Kidney (tissue), 22 donors: ENCODE measurements at places on chromosomes 13 and 19. TPM values are rescaled to one million over a fixed set of nuclear protein-coding genes. Genes with fewer than 3 reads are reported as not detected.

DNA sequence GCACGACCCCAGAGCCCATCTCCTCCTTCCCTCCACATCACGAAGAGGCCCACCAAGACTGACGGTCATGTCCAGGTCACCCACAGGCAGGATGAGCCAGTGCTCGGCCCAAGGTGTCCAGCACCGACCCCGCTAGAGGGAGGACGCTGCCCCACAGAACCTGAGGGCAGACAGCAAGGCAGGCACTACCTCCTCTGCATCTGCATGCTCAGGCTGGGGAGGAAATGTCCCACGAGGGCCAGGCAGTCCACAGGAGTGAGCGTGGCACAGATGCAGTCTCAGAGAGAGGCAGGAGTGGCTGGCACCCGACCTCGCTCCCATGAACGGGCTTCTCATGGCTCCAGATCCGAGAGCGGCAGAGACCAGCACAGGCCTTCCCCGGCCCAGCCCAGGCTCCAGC lies 133.2 kb downstream of the TUBA3C start:
- DNase-seq: no peak
- no peak overlapping the region for H3K27ac ChIP-seq
- no peak overlapping the region for H3K4me3 ChIP-seq

DNA sequence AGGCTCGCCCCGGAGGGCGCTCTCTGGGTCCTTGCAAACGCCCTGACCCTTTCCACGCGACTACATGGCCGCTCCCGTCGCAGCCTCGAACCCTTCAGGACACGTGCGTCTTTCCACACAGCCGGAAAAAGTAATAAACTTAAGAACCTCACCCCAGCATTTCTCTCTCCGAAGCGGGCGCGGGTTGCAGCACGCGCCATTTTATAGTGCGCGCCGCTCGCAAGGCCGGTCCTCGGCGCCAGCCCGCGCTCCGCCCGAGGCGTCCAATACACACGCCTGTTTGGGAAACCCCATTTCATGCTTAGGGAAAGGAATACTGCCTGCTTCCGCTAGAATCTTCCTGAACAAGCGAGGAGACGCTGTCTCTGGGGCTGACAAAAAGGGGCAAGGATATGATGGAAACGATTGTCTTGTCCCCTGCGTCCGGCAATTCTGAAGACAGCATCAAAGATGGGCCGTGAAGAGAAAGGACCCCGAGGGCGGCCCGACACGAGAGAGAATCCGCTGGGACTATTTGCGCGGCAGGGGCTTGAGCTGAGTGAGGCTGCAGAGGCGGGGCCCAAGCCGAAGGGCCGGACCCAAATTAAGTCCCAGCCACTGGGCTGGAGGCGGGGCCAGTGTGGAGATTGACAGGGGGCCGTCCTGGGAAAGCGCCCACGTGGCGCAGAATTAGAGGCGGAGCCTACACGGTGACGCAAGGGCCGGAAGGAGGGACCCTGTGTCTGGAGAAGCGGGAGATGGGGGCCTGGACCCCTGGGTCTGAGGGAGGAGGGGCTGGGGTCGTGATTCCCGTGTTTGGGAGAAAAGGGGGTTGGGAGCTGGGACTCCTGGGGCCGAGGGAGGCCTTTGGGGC lies 14.4 kb downstream of the ACP4 start:
- peak overlapping the region; percentile 99 for H3K27ac ChIP-seq
- H3K4me3 ChIP-seq: peak overlapping the region; percentile 79
- H3K36me3 ChIP-seq: no peaks in the 10 kb centered on the region
- peak; percentile 99 for DNase-seq
- no peaks in the 10 kb centered on the region for H3K27me3 ChIP-seq

- H3K4me3 ChIP-seq: no peak overlapping the region
- no peak for DNase-seq
- no peaks in the 10 kb centered on the region for H3K4me1 ChIP-seq
- no peaks in the 10 kb centered on the region for H3K27me3 ChIP-seq
- H3K27ac ChIP-seq: no peak overlapping the region
- no peaks in the 10 kb centered on the region for H3K36me3 ChIP-seq
These were observed 35.0 kb upstream of the ADGRE5 start for GRCh38 chr19:14346279-14346678.

DNA sequence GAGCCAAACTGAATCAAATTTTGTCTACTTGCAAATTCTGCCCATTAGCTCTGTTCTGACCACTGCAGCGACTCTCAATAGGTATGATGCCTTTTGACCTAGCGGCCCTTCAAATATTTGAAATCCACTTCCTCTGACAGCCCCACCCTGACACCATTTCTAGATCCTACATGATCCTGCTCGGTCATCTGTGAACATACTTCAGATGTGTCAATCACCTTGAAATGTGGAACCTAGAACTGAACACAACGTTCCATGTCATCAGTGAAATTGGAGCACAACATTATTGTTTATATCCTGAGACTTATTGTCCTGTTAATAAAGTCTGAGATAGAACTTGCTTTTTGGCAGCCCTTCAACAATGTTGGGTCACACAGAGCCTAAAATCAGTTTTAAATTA lies 98.2 kb downstream of the UBL3 start:
- H3K27ac ChIP-seq: no peak overlapping the region
- H3K36me3 ChIP-seq: no peaks in the 10 kb centered on the region
- H3K4me3 ChIP-seq: no peak overlapping the region
- H3K27me3 ChIP-seq: no peaks in the 10 kb centered on the region
- no peaks in the 10 kb centered on the region for H3K4me1 ChIP-seq
- no peak for DNase-seq

- no peak for DNase-seq
- no peak overlapping the region for H3K4me3 ChIP-seq
- no peaks in the 10 kb centered on the region for H3K36me3 ChIP-seq
- H3K27me3 ChIP-seq: no peaks in the 10 kb centered on the region
These were observed 61.3 kb upstream of the POMP start for GRCh38 chr13:28597641-28598040.

GRCh38 chr19:50427997-50428425 lies 4.7 kb upstream of the MYBPC2 start:
- H3K36me3 ChIP-seq: no peaks in the 10 kb centered on the region
- H3K27me3 ChIP-seq: no peaks in the 10 kb centered on the region
- peaks cover 7% of the 10 kb centered on the region for H3K4me1 ChIP-seq
- H3K27ac ChIP-seq: no peak overlapping the region
- peak; percentile 96 for DNase-seq

GRCh38 chr13:45886466-45886865 lies 34.9 kb upstream of the SIAH3 start:
- DNase-seq: no peak
- H3K27me3 ChIP-seq: no peaks in the 10 kb centered on the region
- H3K36me3 ChIP-seq: no peaks in the 10 kb centered on the region
- H3K4me1 ChIP-seq: no peaks in the 10 kb centered on the region
- no peak overlapping the region for H3K4me3 ChIP-seq

- peaks cover 51% of the 10 kb centered on the region for H3K36me3 ChIP-seq
- H3K27me3 ChIP-seq: no peaks in the 10 kb centered on the region
- no peak overlapping the region for H3K4me3 ChIP-seq
- peaks cover 6% of the 10 kb centered on the region for H3K4me1 ChIP-seq
- no peak for DNase-seq
These were observed 3.2 kb downstream of the TPT1 start for GRCh38 chr13:45337803-45338202.

DNA sequence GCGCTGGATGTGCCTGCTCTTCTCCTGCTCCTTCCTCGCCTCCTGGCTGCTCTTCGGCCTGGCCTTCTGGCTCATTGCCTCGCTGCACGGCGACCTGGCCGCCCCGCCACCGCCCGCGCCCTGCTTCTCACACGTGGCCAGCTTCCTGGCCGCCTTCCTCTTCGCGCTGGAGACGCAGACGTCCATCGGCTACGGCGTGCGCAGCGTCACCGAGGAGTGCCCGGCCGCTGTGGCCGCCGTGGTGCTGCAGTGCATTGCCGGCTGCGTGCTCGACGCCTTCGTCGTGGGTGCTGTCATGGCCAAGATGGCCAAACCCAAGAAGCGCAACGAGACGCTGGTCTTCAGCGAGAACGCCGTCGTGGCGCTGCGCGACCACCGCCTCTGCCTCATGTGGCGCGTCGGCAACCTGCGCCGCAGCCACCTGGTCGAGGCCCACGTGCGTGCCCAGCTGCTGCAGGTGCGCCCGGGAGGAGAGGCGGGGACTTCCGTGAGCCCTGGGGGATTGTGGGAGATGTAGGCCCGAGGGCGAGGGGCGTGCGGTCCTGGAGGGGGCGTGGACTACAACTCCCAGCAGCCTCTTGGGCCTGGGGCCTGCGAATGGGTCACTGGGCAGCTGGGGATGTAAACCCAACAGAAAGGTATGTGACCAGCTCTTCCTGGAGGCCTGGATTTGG lies 6.7 kb downstream of the KCNJ14 start:
- H3K27me3 ChIP-seq: no peaks in the 10 kb centered on the region
- H3K36me3 ChIP-seq: no peaks in the 10 kb centered on the region
- DNase-seq: peak; percentile 68
- no peaks in the 10 kb centered on the region for H3K4me1 ChIP-seq

GRCh38 chr19:24033963-24034342 lies 53.0 kb upstream of the ZNF254 start:
- H3K4me1 ChIP-seq: peaks cover 4% of the 10 kb centered on the region
- H3K4me3 ChIP-seq: peak overlapping the region; percentile 91
- peak overlapping the region; percentile 98 for H3K27ac ChIP-seq
- peak; percentile 73 for DNase-seq

DNA sequence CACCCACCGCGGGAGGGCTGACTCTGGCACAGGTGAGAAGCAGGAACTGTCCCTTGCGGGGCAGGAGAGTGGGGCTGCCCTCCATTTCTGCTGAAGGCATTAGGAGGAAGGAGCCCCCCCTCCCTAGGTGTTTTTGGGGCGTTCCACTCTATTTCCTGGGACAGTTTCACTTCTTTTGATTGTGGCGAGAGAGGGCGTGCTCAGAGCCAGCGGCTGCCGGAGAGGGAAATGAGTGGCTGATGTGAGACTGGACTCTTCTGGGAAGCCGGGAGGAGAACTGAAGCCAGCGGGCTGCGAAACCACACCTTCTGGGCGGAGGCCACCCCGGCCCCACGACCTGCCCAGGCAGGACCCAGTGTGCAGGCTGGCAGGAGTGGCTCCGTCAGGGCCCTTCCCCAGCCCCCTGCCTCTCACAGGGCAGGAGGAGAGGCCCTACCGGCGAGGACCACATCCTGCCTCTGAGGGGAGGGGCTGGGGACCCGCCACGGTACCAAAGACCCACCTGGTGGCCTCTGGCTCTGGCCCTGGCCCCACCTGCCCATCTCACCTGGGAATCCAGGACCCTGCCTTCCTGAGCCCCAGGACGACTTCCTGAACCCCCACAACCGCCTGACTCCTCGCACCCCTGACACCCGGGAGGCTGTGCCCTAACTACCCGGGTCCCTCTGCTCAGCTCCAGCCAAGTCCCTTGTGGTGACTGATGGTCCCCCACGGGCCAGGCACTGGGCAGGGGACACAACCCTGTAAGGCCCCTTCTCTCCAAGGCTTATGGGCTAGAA lies 25.9 kb downstream of the MPND start:
- no peaks in the 10 kb centered on the region for H3K27me3 ChIP-seq
- no peaks in the 10 kb centered on the region for H3K4me1 ChIP-seq
- peak; percentile 75 for DNase-seq

DNA sequence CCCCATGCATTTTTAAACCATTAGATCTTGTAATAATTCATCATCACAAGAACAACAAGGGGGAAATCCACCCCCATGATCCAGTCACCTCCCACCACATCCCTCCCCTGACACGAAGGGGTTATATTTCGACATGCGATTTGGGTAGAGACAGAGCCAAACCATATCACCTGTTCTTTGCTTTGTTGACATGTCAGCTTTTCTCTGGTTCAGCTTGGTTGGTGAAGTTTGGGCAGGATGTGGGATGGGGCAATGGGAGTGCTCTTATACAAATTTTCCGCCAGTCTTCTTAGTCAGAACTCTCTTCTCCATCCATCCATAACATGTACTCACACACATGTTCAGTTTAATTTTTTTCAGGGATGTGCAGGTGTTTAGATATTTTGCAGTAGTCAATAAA lies 12.9 kb downstream of the TPP2 start:
- no peak overlapping the region for H3K4me3 ChIP-seq
- DNase-seq: no peak
- H3K36me3 ChIP-seq: peaks cover 18% of the 10 kb centered on the region
- no peaks in the 10 kb centered on the region for H3K27me3 ChIP-seq

GRCh38 chr13:100620792-100621191 lies 32.2 kb upstream of the GGACT start:
- H3K36me3 ChIP-seq: no peaks in the 10 kb centered on the region
- DNase-seq: no peak
- no peak overlapping the region for H3K4me3 ChIP-seq

DNA sequence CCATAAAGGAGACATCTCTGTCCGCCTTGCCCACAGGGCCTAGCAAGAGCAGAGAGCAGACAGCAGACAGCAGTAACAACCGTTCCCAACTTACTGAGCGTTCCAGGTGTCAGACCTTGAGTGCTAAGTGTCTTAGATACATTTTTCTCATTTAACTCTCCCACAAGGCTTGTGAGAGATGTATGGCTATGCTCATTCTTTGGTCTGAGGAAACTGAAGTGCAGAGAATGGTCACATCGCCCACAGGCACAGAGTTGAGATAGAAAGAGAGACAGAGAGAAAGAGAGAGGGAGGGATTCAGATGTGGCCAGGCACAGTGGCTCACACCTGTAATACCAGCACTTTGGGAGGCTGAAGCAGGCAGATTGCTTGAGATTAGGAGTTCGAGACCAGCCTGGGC lies 14.3 kb downstream of the MEIOSIN start:
- H3K4me3 ChIP-seq: no peak overlapping the region
- no peak overlapping the region for H3K27ac ChIP-seq
- no peaks in the 10 kb centered on the region for H3K4me1 ChIP-seq
- no peaks in the 10 kb centered on the region for H3K36me3 ChIP-seq
- no peak for DNase-seq

- no peak for DNase-seq
- H3K27me3 ChIP-seq: no peaks in the 10 kb centered on the region
- H3K27ac ChIP-seq: no peak overlapping the region
- no peaks in the 10 kb centered on the region for H3K4me1 ChIP-seq
- no peak overlapping the region for H3K4me3 ChIP-seq
These were observed 6.0 kb downstream of the PODNL1 start for GRCh38 chr19:13932149-13932637.

DNA sequence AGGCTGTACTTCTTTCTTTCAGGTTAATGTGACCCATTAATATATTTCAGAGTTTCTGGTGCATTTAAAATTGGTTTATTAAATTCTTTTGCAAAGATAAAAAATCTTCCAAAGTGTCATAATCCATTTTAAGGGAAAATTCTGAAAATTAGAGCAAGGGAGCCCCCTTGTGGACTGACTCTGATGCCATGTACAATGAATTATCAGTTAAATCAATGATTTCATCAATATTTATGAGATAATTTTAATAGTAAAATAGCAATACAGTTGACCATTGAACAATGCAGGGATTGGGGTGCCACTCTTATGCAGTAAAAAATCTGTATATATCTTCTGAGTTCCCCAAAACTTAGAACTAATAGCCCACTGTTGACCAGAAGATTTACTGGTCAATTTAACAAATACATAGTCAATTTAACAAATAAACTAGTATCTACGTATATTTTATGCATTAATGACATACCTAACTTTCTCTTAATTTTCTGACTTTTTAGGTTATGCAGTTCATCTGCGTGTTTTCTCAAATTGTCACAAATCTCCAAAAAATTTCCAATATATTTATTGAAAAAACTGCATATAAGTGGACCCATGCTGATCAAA lies 479.1 kb upstream of the MIR17HG start:
- no peak overlapping the region for H3K4me3 ChIP-seq
- no peaks in the 10 kb centered on the region for H3K36me3 ChIP-seq
- H3K4me1 ChIP-seq: no peaks in the 10 kb centered on the region
- no peak for DNase-seq
- no peak overlapping the region for H3K27ac ChIP-seq

The OR7D2 gene
- total RNA-seq: not detected

The RDH8 gene
- not detected for total RNA-seq

The SIGLEC5 gene
- total RNA-seq: not detected
